Panc1 (cell line): ENCODE measurements at places on chromosomes 12 and 14. TPM values are rescaled to one million over a fixed set of nuclear protein-coding genes. Genes with fewer than 3 reads are reported as not detected.

The SLC38A4 gene
- 2.5 TPM for total RNA-seq

The MMP14 gene
- total RNA-seq: 32.9 TPM

The KLRG1 gene
- 0.69 TPM for total RNA-seq

DNA sequence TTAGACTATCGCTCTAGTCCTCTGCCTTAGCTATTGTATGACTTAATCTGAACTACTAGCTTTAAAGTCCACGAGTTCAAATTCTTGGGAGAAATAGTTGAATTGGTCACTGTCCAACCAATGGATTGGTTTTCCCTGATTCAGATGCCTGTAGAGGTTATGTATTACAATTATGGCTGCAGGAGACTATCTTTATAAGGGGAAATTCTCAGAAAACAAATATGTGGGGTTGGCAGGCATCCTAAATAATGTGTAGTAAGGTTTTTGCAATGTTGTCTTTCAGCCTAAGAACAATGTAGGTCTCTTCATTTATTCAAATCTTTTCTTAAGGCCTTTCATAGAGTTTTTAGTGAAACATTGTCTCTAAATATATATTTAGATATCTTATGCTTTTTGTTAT lies 26.9 kb downstream of the MYRFL start:
- H3K27me3 ChIP-seq: no peaks in the 10 kb centered on the region
- H3K4me1 ChIP-seq: no peaks in the 10 kb centered on the region
- no peak for DNase-seq
- no peaks in the 10 kb centered on the region for H3K36me3 ChIP-seq
- H3K4me3 ChIP-seq: no peak overlapping the region

DNA sequence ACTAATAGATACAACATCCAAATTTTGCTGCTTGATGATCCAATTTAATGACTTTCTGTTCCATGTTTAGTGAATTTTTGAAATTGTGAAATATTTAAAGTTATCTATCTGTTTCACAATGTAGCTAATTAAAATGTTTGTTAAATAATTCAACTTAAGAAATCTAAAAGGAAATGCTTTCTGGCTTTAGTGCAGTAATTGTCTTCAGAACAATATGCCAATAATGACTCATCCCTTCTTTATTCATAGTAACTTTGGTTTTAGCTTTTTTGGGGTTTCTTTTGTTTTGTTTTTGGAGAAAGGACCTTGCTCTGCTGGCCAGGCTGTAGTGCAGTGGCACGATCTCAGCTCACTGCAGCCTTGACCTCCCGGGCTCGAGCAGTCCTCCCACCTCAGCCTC lies 479.2 kb upstream of the RGS6 start:
- no peaks in the 10 kb centered on the region for H3K36me3 ChIP-seq
- DNase-seq: no peak
- peaks cover 4% of the 10 kb centered on the region; the same call in 1 of the 2 replicates for H3K4me1 ChIP-seq
- no peaks in the 10 kb centered on the region for H3K27me3 ChIP-seq
- no peak overlapping the region for H3K27ac ChIP-seq
- H3K4me3 ChIP-seq: no peak overlapping the region
